ENCODE measurements at places on chromosomes 7 and 10. TPM values are rescaled to one million over a fixed set of nuclear protein-coding genes. Genes with fewer than 3 reads are reported as not detected.

Gene SPDYE2B
- total RNA-seq, result not detected

Gene ADRB1
- 0.24 TPM for total RNA-seq

Gene TLX1
- 0.11 TPM for total RNA-seq

- DNase-seq, result peak; percentile 4
These were observed 44.5 kb upstream of the ACBD5 start for GRCh38 chr10:27285093-27285492.

DNA sequence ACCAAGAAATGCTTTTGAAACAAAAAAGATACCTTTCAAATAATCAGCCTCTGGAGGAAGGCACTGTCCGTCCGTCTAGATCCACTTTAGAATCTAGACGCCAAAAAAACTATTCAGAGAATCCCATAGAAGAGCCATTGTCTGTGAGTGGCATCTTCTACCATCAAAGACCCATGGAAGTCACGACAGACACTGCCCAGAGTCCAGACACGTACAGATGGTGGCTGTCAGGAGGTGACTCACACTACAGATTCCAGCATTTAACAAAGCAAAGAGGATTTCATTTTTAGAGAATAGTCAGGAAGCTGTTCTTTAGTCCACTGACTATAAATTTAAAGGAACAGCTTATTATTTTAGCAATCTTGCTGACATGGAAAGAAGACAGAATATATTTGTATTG lies 11.7 kb downstream of the C1QL3 start:
- no peak for DNase-seq

GRCh38 chr10:3538656-3539531 lies 246.1 kb downstream of the KLF6 start:
- DNase-seq, result no peak

DNA sequence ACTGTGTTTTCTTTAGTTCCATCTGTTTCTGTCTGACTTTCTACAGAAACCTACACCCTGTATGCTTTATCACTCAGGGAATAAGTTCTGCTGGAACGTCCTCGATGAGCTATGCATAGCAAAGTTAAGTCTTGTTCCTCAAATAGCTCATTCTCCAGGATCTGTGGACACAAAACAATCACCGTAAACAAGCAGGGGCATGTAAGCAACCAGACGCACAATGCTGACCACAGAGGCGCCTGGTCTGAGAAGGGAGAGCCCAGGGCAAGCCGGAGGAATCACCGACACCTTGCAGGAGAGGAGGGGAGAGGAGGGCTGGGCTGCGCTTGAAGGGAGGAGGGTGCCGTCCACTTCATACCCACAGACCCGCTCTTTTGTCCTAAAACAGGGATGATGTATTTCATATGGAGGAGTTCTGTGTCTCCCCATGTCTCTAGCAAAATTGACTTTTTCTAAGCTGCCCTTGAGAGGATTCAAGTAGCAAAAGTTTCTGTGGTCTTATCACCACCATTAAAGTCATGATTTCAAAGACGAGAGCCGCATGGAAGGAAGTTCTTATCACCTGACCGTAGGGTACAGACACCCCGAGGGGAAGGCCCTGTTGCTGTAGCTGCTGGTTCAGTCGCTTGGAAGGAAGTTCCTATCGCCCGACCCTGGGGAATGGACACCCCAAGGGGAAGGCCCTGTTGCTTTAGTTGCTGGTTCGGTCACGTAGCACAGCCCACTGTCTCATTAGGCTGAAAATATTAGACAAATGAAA lies 14.3 kb downstream of the CALML3 start:
- DNase-seq, result no peak

GRCh38 chr7:112103246-112103645 lies 103.0 kb downstream of the DOCK4 start:
- peak; percentile 47 for DNase-seq

DNA sequence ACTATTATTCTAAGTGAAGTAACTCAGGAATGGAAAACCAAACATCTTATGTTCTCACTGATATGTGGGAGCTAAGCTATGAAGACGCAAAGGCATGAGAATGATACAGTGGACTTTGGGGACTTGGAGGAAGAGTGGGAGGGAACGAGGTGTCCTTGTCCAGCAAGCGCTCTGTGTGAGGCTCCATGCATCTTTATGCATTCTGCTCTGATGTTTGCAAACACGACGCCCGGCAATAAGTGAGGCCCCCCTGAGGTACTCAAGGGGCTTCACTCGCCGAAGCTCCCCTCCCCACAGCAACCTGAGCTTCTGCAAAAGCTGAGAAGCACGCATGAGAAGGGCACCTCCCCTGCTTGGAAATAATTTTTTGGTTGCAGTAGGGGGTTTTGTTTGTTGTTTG lies 103.3 kb downstream of the LHPP start:
- DNase-seq, result peak; percentile 32

DNA sequence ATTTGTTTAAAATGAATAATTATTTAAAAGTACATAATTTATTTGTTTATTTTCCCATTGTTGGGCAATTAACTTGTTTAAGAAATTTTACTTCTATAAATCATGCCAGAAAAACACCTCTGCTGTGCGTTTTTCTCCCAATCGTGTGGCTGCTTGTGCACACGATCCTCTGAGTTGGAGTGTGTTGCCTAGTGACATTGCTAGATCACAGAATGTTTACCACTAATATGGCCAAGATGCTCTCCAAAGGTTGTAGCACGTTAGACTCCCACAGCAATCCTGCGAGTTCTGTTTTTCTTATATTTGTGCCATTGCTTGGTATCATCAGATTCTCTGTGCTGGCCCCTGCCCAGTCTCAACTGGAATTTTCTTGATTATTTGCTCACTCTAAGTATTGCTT lies 207.1 kb upstream of the ADCY1 start:
- no peak for DNase-seq

- DNase-seq, result no peak
These were observed 25.9 kb upstream of the AKR1C1 start for GRCh38 chr10:4937346-4937745.

- no peak for DNase-seq
These were observed 1.3 kb upstream of the TM9SF3 start for GRCh38 chr10:96588060-96588554.

- no peak for DNase-seq
These were observed 483.9 kb upstream of the AUTS2 start for GRCh38 chr7:69114374-69114773.

- DNase-seq, result no peak
These were observed 11.3 kb downstream of the DUSP5 start for GRCh38 chr10:110508806-110509544.

- DNase-seq, result no peak
These were observed 105.8 kb downstream of the HIPK2 start for GRCh38 chr7:139671967-139672366.

GRCh38 chr7:135291809-135292253 lies 58.2 kb downstream of the STRA8 start:
- DNase-seq, result no peak

- no peak for DNase-seq
These were observed 4.8 kb downstream of the KPNA7 start for GRCh38 chr7:99203092-99203491.

DNA sequence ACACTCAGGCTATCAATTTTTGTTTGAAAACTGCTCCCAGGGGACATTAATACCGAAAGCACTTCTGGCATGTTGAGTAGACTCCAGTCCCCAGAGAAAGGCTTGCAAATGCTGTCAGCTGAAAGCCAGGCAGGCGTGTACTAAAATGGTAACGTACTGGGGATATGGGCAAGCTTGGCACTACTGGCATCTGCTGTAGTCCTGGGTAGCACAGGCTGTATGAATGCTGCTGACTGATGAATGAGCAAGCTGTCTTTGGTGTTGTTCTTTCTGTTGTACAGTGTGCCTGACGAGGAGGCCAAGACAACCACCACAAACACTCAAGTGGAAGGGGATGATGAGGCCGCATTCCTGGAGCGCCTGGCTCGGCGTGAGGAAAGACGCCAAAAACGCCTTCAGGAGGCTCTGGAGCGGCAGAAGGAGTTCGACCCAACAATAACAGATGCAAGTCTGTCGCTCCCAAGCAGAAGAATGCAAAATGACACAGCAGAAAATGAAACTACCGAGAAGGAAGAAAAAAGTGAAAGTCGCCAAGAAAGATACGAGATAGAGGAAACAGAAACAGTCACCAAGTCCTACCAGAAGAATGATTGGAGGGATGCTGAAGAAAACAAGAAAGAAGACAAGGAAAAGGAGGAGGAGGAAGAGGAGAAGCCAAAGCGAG lies 53.5 kb upstream of the AGBL3 start:
- no peak for DNase-seq

DNA sequence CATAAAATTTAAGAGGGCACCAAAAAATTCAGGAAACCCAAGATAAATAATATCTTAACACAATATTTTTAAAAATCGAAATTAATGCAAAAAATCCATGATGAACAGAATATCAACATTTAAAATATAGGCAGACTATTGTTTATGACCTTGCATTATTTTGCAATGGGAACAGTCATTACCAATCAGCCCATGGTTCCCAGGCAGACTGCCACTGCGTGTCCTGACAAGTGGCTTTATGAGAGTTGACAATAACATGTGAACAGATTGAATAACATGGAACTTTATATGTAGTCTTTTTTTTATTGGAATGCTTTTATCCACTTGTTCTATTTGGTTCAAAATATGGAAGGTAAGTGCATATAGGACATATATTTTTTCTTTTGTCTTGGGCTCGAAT lies 3.1 kb upstream of the AVPI1 start:
- no peak for DNase-seq

- no peak for DNase-seq
These were observed 213.0 kb downstream of the ABCA13 start for GRCh38 chr7:48384180-48384752.

GRCh38 chr7:11054033-11054432 lies 80.4 kb downstream of the PHF14 start:
- DNase-seq, result no peak

DNA sequence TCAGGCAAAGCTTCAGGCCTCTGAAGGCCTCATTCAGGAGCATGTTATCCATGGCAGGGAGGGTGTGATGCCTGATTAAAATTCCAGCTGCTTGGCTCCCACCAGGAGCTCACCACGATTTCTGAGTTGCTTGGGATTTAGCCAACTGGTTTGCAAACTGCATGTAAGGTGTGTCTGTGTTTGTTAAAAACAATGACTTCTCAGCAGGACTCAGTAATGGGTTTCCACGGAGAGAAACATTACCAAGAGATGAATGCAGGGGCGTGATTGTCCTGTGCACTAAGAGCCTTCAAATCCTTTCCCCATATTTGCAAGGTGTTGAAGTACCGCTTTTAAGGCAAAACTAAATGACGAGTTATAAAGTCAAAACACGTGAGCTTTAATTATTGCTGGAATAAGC lies 88.8 kb upstream of the BTBD16 start:
- DNase-seq, result peak; percentile 65

- DNase-seq, result no peak
These were observed 2.1 kb downstream of the CADPS2 start for GRCh38 chr7:122884186-122884585.

- DNase-seq, result no peak
These were observed 170.8 kb upstream of the GLI3 start for GRCh38 chr7:42407833-42408232.

DNA sequence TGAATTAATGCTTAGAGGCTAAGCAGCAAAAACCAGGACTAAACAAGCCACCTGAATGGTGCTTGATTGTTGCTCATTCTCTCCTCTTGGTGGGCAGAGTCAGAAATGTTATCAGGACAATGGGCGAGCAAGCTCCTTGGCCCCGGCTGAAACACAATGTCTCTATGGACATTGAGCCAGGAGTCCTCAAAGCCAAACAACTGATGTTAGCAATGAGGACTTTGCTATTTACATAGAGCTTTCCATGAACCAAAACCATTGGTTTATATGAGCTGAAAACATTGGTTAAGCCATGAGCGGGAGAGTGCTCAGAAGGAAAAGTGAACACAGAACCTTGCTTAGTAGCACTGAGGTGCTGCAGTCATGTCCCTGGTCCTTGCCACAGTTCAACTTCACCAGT lies 21.5 kb upstream of the NPVF start:
- no peak for DNase-seq

GRCh38 chr7:108570146-108570755 lies 577 bp downstream of the DNAJB9 start:
- peak; percentile 50 for DNase-seq

- DNase-seq, result peak; percentile 68
These were observed 38.1 kb downstream of the RASGEF1A start for GRCh38 chr10:43228783-43229207.

GRCh38 chr7:116353647-116354046 lies 143.3 kb downstream of the TES start:
- DNase-seq, result no peak

DNA sequence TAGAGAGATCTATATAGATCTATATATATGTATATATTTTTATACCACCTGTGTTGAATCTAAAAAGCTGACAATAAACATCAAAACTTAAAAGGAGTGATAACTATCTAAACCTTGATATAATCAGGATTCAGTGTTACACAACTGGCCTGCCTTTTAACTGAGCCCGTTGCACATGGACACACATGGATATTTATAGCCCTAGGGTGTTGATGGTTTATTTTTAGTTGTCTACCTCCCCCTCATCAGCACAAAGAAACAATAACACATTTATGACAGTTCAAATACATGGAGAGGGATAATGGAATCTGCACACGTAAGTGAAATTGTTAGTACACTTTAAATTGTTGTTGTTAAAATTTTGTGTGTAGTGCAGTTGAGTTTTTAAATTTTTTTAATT lies 336.9 kb downstream of the ZNF248 start:
- DNase-seq, result no peak

- DNase-seq, result no peak
These were observed 328.4 kb upstream of the NFE2L3 start for GRCh38 chr7:25823571-25823970.

GRCh38 chr7:82595176-82595575 lies 151.6 kb upstream of the CACNA2D1 start:
- no peak for DNase-seq

DNA sequence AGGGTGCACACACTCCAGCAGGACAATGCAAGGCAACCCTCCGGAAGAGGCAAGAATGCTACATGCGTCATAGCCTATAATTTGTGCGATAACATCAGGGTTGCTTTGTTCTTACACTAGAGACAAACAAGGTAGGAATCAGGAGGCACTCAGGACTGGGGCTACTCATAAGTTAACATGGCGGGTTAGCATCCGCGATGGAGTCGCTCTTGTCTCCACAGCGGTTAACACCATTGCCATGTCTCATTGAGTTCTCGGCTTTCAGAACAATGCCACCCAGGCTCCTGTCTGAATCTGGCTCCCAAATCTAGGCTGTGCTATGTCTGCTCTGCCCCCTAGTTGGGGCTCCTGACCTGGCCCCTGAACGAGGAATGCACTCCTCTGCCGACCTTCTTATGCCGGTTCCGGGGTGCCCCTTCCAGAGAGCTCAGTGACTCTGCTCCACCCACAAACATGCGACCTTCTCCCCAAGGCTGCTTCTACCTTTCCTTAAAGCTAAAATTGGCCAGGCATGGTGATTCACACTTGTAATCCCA lies 24.9 kb upstream of the SLF2 start:
- DNase-seq, result peak; percentile 33

All from H7 (cell line).